Hair follicular keratinocyte (primary cell): ENCODE measurements at places on chromosomes 11 and 22. TPM values are rescaled to one million over a fixed set of nuclear protein-coding genes. Genes with fewer than 3 reads are reported as not detected.

MUC6 gene
- total RNA-seq = not detected in 2 replicates

C22orf23 gene
- not detected in 2 replicates for total RNA-seq

NAV2 gene
- 12.7 and 18.1 TPM in 2 replicates for total RNA-seq

TTC9C gene
- 15.5 and 17.5 TPM in 2 replicates for total RNA-seq

C11orf65 gene
- 0.23 and 1.1 TPM in 2 replicates for total RNA-seq

BAIAP2L2 gene
- total RNA-seq = 7.1 and 16.0 TPM in 2 replicates

CHRDL2 gene
- total RNA-seq = not detected in 2 replicates

GNAZ gene
- total RNA-seq = 0.08 TPM in 1 of 2 replicates, not detected in the other

LRRC55 gene
- total RNA-seq = not detected in 2 replicates

PDE2A gene
- 1.5 and 3.9 TPM in 2 replicates for total RNA-seq

OR8G1 gene
- not detected in 2 replicates for total RNA-seq

OR52I2 gene
- not detected in 2 replicates for total RNA-seq

C11orf21 gene
- not detected in 2 replicates for total RNA-seq

KRTAP5-5 gene
- not detected in 2 replicates for total RNA-seq

CEP126 gene
- 0.57 and 0.86 TPM in 2 replicates for total RNA-seq

TPBGL gene
- not detected in 2 replicates for total RNA-seq

TRIM49C gene
- not detected in 2 replicates for total RNA-seq
